ENCODE measurements at places on chromosomes 4 and X. TPM values are rescaled to one million over a fixed set of nuclear protein-coding genes. Genes with fewer than 3 reads are reported as not detected.

STATH gene
- not detected for total RNA-seq

VCX gene
- not detected for total RNA-seq

DNA sequence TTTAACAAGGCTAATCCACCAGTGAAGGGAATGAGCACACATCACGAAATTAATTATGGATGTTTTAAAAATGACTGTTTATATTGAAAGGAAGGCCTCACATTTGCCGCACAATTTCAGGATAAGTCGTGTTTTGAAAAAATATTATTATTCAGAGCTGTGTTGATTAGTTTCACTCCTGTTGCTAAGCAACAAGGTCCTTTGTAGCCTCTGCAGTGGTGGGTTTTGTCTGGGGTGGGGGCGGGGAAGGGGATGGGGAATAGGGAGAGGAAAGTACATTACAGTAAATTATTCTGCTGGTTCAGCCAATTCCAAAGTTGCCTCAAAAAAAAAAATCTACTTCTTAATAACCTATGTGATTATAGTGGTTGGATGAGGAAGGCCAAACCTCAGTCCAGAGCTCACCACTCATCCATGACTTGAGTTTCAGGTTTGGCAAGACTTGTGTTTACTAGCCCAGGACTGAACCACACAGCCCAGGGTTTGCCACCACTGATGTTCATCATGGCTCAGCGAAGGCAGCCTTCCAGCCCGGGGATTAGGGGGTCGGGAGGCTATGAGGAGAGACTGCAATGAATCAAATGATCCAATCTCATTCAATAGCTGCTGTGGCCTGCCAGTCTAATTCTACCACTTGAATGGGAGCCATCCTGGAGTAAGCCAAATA lies 162.5 kb upstream of the ATP6AP2 start:
- H3K4me1 ChIP-seq: no peaks in the 10 kb centered on the region
- H3K27ac ChIP-seq: no peak overlapping the region
- no peak overlapping the region for H3K4me3 ChIP-seq
- no peaks in the 10 kb centered on the region for H3K27me3 ChIP-seq
- no peak for DNase-seq

DNA sequence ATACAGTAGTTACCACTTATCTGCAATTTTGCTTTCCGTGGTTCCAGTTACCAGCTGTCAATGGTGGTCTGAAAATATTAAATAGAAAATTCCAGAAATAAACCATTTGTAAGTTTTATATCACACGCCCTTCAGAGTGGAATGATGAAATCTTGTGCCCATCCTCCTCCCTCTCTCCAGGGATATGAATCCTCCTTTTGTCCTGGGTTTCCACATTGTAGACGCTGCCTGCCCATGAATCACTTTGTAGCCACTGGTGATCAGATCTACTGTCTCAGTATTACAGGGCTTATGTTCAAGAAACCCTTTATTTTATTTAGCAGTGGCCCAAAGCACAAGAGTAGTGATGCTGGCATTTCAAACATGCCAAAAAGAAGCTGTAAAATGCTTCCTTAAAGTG lies 198.6 kb downstream of the KCNIP4 start:
- no peaks in the 10 kb centered on the region for H3K27me3 ChIP-seq
- no peak for DNase-seq
- no peaks in the 10 kb centered on the region for H3K36me3 ChIP-seq
- H3K4me1 ChIP-seq: no peaks in the 10 kb centered on the region
- no peak overlapping the region for H3K27ac ChIP-seq

GRCh38 chr4:41613386-41613785 lies 75.4 kb downstream of the LIMCH1 start:
- H3K27ac ChIP-seq: no peak overlapping the region
- H3K36me3 ChIP-seq: no peaks in the 10 kb centered on the region
- H3K4me3 ChIP-seq: no peak overlapping the region
- no peaks in the 10 kb centered on the region for H3K4me1 ChIP-seq
- peaks cover 3% of the 10 kb centered on the region for H3K27me3 ChIP-seq

- no peaks in the 10 kb centered on the region for H3K27me3 ChIP-seq
- H3K4me3 ChIP-seq: no peak overlapping the region
Measured at GRCh38 chr4:86895692-86896488, 3.7 kb upstream of the C4orf36 start.

NXT2 gene
- total RNA-seq: 10.4 TPM

KLHL34 gene
- 0.59 TPM for total RNA-seq

GRCh38 chr4:105155426-105155825 lies 8.8 kb downstream of the TET2 start:
- no peak for DNase-seq
- H3K4me3 ChIP-seq: no peak overlapping the region
- no peaks in the 10 kb centered on the region for H3K4me1 ChIP-seq

DNA sequence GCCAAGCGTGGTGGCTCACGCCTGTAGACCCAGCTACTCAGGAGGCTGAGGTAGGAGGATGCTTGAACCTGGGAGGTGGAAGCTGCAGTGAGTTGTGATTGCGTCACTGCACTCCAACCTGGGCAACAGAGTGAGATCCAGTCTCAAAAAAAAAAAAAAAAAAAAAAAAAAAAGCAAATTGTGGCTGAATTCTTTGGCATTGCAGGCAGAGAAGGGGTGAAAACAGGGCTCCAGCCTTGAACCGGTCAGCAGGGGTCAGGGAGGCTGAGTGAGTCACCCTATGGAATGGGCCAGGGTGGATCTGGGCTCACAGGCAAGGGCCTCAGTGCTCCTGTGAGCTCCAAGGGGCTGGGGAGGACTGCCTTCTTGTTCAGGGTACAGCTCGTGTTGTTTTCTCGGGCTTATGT lies 13.2 kb upstream of the FAM3A start:
- H3K27me3 ChIP-seq: no peaks in the 10 kb centered on the region
- no peak overlapping the region for H3K27ac ChIP-seq
- DNase-seq: no peak
- no peak overlapping the region for H3K4me3 ChIP-seq
- peaks cover 7% of the 10 kb centered on the region for H3K36me3 ChIP-seq

DNA sequence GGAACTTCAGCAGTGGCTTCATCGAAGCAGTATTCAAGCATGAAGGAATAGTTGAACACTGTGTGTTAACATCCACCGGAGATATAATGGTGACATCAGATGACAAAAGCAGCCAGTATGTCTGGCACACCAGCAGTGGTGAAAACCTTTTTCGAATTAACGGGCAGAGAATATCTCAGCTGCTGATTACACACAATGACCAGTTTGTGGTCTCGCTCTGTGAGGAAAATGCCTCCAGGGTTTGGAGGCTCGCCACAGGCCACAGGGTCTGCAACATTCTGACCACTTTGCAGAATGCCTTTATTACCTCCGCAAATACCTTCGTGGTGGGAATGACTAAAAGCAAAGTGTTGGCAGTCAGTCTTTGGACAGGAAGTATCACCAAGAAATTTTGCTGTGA lies 201.5 kb downstream of the NWD2 start:
- H3K36me3 ChIP-seq: no peaks in the 10 kb centered on the region
- no peaks in the 10 kb centered on the region for H3K27me3 ChIP-seq
- DNase-seq: no peak
- H3K4me3 ChIP-seq: no peak overlapping the region

DNA sequence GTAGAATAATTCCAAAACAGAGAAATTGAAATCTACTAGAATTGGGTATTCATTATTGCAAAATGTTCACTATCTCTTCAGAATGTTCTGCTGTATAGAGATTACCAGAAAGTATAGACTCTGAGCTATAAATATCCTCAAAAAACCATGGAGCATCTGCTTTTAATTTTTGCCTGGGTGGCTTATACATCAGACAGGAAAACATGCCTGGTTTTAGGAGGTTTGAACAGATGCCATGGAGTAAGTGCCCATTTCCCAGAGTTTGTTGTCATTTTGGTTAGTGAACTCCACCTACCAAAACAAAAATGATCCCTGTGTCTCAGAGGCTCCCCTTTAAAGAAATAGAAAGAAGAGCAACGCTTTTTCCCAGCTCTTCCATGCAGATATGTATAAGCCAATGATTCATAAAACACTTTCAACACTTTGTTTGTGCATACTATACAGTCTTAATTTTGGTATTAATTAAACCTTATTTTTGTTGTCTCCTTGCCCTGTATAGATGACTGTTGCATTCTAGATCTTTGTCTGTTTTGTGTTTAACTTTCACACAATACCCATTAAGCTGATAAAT lies 68.7 kb downstream of the MEPE start:
- H3K36me3 ChIP-seq: no peaks in the 10 kb centered on the region
- no peaks in the 10 kb centered on the region for H3K27me3 ChIP-seq
- no peaks in the 10 kb centered on the region for H3K4me1 ChIP-seq
- no peak overlapping the region for H3K4me3 ChIP-seq
- H3K27ac ChIP-seq: no peak overlapping the region
- DNase-seq: no peak

DNA sequence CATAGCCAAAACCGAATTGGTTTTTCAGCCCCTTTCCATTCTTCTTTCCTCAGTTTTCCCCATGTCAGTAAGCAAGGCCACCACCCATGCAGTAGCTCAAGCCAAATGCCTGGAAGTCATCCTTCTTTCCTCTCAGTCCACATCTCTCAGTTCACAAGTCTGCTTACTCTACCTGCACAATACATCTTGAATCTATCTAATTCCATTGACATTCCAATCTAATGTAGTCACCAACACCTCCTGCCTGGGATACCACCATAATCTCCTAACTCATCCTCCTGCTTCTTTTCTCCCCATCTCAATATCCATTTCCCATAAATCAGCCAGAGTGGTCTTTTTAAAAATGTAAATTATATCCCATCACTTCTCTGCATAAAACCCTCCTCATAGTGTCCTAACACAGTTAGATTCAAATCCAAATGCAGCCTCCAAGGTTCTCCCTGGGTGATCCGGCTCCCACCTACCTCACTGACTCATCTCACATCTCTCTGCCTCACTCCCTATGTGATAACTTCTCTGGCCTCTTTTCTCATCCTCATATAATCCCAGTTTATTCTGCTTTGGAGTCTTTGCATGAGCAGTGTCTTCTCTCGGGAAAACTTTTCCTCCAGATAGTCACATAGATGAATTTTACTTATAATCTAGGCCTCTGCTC lies 26.9 kb downstream of the KCNIP4 start:
- no peak for DNase-seq
- H3K36me3 ChIP-seq: no peaks in the 10 kb centered on the region
- H3K4me3 ChIP-seq: no peak overlapping the region

GRCh38 chrX:68060506-68061205 lies 372.6 kb downstream of the OPHN1 start:
- no peaks in the 10 kb centered on the region for H3K4me1 ChIP-seq
- no peaks in the 10 kb centered on the region for H3K36me3 ChIP-seq
- no peaks in the 10 kb centered on the region for H3K27me3 ChIP-seq
- no peak overlapping the region for H3K4me3 ChIP-seq

KLHL13 gene
- total RNA-seq: not detected

GRCh38 chr4:135963009-135963408 lies 1569.3 kb downstream of the PCDH18 start:
- no peak overlapping the region for H3K4me3 ChIP-seq
- no peak overlapping the region for H3K27ac ChIP-seq
- DNase-seq: no peak
- H3K27me3 ChIP-seq: no peaks in the 10 kb centered on the region
- no peaks in the 10 kb centered on the region for H3K36me3 ChIP-seq

GAGE10 gene
- not detected for total RNA-seq

- no peak overlapping the region for H3K27ac ChIP-seq
- no peak for DNase-seq
- no peaks in the 10 kb centered on the region for H3K36me3 ChIP-seq
- H3K27me3 ChIP-seq: no peaks in the 10 kb centered on the region
- H3K4me1 ChIP-seq: no peaks in the 10 kb centered on the region
Measured at GRCh38 chr4:57679969-57680368, 569.8 kb upstream of the IGFBP7 start.

EDA gene
- 1.2 TPM for total RNA-seq

- no peak overlapping the region for H3K4me3 ChIP-seq
- no peak overlapping the region for H3K27ac ChIP-seq
- DNase-seq: no peak
- no peaks in the 10 kb centered on the region for H3K27me3 ChIP-seq
Measured at GRCh38 chr4:156190615-156191014, 236.9 kb upstream of the CTSO start.

DNA sequence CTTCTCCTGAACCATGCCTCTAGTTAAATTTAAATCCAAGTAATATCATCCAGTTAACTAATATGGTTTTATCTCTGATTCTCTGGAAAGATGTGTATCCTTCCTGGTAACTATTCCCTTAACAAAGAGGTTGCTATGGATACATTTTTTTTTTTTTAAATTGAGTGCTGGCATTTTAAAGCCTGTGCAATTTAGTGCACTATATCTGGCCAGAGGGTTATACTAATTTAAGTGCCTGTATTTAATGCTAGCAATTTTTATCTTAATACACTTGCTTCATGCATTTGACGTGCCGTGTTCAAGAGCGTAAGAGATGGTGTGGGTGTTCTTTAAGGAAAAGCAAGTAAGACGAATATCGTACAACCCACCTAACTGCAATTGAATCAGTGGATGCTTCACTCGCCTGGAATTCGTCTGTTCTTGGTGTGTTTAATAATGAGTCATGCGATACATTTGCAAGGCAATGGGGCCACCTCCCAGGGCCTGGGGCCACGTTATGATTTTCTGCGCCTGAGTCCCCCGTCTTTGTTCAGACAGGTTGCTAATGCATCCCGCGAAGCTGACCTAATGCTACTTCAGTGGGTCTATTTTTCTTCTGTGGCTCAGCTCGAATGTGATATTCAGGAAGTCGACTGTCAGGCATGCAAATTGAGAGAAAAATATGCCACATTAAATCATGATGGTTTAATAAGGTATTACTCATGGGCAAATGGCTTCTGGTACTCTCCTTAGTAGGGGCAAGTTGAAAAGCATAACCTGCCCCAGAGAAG lies 14.2 kb upstream of the MID1 start:
- H3K36me3 ChIP-seq: no peaks in the 10 kb centered on the region
- H3K27ac ChIP-seq: no peak overlapping the region
- DNase-seq: no peak
- no peak overlapping the region for H3K4me3 ChIP-seq
- no peaks in the 10 kb centered on the region for H3K4me1 ChIP-seq

GRCh38 chr4:159319027-159319426 lies 216.1 kb downstream of the RAPGEF2 start:
- no peak overlapping the region for H3K4me3 ChIP-seq
- peaks cover 8% of the 10 kb centered on the region for H3K36me3 ChIP-seq
- no peak for DNase-seq
- H3K27ac ChIP-seq: no peak overlapping the region

XAGE1A gene
- not detected for total RNA-seq

- DNase-seq: no peak
- H3K27ac ChIP-seq: no peak overlapping the region
- no peak overlapping the region for H3K4me3 ChIP-seq
Measured at GRCh38 chr4:147318586-147318985, 162.3 kb upstream of the EDNRA start.

TMSB15B gene
- 9.0 TPM for total RNA-seq

UGT2A1 gene
- not detected for total RNA-seq
